ENCODE measurements at places on chromosomes 12 and 14.

DNA sequence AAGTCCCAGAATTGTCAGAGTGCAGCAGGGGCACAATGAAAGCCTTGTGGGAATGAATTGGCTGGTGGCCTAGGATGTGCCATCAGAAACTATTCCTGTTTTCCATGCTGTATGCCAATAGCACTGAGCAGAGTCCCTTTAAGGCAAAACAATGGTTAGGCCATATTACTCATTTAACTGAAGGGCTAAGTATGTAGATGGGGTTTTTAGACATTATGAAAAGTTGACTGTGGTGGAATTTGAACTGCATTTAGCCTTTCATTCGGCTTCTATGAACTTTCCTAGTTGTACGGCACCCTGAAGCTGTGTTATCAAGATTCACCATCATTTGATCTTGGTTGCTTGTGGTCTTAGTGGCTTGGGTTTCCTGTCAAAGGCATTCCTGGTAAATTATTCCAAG lies 24.8 kb downstream of the IL26 start:
- peak; percentile 30 for DNase-seq

GRCh38 chr12:359091-359490 lies 30.0 kb downstream of the KDM5A start:
- DNase-seq: no peak

- DNase-seq: no peak
Observed at GRCh38 chr12:117144599-117144998, 45.4 kb upstream of the TESC start.

GRCh38 chr14:96091941-96092411 lies 52.8 kb downstream of the C14orf132 start:
- DNase-seq: no peak

DNA sequence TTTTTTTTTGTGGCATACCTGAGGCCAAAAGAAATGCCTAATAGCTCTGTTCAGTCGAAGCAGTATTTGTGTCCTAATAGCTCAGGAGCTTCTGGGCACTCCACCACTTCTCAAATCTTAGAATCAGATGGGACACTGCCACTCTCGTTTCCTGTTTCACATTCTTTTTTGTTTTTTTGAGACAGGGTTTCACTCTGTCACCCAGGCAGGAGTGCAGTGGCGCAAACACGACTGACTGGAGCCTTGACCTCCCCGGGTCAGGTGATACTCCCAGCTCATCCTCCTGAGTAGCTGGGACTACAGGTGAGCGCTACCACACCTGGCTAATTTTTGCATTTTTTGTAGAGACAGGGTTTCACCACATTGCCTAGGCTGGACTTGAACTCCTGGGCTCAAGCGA lies 52.7 kb downstream of the SPPL3 start:
- no peak for DNase-seq

DNA sequence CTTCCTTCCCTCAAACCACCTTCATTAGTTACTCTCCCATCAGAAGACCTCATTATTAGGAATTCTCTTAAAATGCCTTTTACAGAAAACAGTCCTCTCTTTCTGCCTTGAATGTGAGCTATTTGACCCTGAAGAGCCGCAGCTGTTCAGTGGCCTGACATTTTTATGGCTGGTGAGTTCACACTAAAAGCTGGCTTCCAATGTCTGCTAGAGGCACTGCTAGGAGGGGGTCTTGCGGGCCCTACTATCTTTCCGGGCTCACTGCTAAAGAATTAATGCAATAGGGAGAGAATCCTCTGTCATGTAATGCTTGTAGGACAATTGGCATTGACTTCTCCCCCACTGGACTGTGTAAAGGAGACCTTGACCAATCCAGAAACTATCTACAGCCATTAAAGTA lies 87.7 kb downstream of the GPR135 start:
- no peak for DNase-seq

DNA sequence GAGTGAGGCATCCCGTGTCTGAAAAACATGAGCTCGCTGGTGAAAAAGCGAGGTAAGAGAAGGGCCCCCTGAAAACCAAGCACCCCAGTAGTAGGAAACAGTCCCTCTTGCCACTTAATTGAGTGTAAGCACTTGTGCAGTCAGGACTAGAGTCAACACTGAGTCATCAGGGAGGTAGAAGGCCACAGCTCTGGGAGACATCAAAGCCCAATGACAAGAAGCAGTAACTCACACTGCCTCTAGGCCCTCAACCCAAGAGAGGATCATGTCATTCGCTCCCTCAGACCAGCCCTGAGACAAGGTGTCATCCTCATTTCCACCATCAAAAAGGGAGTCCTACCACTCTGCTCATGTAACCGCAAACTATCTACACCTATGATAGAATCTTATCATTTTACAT lies 17.8 kb downstream of the POMT2 start:
- DNase-seq: peak; percentile 87

DNA sequence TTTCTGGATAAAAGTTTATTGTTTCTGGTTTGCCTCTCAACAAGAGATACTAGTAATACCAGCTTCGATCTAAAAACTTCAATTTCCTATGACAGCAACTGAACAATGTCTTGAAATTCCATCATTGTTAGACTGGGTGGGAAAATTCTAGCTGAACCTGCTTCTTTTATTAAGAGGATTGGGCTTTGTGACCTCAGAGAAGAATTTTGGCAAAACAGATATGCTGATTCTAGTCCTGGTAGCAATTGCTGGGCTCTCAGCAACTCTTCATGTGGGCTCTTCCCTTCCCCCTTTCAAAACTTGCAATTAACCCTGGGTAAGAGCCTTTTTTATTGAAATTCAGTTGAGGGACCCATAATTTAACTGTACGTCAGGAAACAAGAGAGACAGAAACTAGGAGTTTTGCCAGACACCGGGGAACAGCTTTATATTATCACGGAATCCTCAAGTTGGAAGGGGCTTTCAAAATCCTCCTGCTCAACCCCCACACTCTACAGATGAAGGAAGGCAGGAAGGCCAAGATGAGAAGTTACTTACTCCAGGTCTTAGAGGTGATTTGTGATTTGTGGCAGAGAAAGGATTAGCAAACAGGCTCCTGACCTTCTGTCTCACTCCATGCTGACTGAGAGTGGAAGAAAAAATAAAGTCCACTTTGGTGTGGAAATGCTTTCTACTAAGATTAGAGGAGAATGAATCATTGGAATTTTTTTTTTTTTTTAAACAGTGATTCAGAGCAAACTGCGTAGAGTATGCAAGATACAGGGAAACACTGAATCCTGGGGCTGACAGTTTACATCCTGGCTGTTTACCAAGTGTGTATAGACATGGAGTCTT lies 239.0 kb upstream of the ATP2B1 start:
- no peak for DNase-seq

- DNase-seq: peak; percentile 5
Observed at GRCh38 chr12:88633312-88633711, 53.0 kb upstream of the KITLG start.

DNA sequence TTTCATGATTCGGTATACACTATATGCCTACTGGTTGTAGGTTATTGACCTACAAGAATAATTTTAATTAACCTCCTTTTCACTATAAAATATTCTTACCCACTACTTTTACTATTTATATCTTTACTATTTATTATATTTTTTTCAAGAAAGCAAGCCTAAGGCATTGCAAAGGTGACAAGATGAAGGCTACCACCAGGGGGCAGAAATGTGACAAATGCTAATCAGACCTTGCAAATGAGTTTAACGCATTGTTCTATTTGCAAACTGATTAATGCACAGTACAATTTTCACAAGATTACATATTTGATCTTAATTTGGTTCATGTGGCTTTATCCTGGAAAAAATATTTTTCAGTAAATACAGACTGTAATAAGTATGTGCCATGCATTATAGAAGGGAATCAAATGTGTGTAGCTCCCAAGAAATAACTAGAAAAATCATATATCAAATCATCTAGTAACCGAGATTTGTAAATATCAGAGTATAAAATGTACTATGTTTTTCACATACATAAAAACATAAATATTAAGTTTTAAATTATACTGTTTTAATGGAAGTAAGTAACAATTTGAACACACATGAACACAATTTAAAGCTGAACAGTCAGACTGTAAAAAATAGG lies 107.0 kb downstream of the ADAMTS20 start:
- peak; percentile 39 for DNase-seq

DNA sequence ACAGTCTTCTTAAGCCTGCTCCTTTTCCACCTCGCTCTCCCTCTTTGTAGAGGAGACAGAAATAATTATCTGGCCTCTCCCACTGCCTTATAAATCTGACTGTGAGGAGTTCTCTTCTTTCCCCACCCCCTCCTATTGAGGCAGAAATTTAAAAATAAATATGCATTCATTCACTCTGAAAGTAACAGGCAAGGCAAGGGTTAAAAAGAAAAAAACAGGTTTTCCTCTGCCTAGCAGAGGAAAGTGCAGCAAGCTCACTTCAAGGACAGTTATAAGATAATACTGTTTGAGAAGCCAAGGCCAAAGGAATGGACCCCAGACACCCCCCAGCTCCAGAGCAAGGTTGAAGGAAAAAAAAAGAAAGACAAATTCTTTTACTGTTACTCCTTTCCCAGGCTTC lies 56.3 kb downstream of the DHRS2 start:
- DNase-seq: no peak

DNA sequence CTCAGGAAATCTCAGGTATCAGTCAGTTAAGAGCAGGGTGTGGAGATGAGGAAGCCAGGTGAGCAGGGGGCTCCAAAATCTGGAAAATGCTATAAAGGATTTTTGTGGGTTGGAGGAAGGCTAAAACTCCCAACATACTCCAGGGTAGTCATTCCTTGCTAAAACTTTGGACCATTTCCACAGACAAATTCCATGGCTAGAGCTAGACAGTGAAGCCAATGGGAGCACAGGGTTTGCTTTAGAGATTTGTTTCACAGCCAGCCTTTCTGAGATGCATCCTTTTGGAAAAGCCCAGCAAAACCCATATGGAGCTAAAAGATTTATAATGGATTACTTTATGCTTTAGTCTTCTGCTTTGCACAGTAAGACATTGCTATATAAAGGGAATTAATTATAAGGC lies 146.5 kb downstream of the SAMD4A start:
- no peak for DNase-seq

GRCh38 chr12:91813701-91814100 lies 331.9 kb downstream of the BTG1 start:
- no peak for DNase-seq

DNA sequence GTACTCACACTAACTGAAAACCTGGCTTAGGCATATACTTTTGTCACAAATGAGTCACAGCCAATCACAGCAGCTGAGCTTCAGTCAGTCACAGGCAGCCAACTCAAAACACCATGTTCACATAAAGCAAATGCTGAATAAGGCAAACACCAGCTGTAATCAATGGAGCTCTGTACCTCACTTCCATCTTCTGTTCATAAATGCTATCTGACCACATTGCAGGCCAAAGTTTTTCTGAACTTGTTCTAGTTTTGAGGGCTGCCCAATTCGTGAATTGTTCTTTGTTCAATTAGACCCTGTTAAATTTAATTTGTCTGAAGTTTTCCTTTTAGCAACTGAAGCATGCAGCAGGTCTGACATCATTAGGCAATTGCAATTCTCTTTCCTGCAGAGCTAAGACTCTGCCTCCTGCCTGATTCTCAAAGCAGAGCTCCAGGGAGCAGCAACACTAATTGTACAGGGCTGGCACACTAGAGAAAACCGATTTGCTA lies 129.9 kb downstream of the WIF1 start:
- DNase-seq: no peak

DNA sequence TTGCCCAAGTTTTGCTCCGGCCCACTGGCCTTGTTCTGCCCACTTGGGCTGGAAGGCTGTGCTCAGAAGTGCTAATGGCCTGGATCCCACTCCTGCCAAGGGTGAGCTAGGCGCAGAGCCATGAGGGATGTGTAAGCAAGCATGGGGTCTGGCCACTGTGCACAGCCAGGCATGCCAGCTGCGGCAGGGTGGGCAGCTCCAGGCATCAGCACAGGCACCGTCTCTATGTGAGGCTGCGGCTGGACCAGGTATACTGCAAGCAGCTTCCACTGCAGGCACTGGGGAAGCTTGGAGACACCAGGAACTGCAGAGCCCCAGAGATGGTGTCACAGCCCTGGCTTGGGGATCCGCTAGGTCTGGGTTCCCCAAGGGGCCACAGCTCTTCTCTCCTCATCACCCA lies 264.9 kb downstream of the LRIG3 start:
- no peak for DNase-seq

DNA sequence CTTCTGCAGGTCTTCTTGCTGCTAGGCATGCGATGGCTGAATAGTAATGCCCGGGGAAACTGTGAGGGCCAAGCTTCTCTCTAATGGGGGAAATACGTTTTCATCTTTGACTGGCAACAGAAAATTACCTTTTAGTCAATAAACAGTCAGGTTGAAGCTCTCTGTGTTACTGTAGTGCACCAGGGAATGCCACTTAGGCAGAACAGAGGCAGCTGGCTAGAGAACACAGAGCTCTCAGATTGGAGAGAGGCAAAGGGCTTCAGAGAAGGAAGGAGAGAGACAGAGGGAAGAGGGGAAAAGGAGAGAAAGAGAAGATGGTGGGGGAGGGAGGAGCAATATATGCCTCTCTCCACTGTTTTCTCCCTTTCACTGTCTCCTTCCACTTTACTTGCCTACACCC lies 6.7 kb downstream of the HSD17B6 start:
- no peak for DNase-seq

DNA sequence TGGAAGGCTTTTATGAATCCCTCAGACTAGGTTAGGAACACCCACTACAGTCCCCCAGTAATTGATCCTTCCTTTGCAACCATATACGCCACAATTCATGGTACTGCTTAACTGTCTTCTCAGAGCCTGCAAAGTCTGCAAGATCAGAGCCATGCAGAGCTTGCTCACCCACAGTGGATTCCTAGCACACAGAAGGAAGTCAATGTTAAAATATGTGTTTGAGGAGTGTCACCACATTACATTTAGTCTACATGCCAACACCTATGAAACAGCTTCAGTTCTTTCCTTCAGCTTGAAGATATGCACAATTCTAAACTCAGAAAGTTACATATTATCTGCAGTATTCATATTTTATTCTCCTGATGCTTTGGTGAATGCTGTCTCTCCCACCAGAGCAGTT lies 138.5 kb downstream of the NDUFA12 start:
- DNase-seq: no peak

- no peak for DNase-seq
Observed at GRCh38 chr14:61570549-61571290, 124.6 kb upstream of the HIF1A start.

GRCh38 chr12:5507944-5508343 lies 76.0 kb downstream of the NTF3 start:
- no peak for DNase-seq
